Non-pigmented ciliary epithelial cell (primary cell): ENCODE measurements at places on chromosomes 5 and 9.
A peak's percentile ranks its signal among the peaks of the same experiment; 100 is the strongest.

DNA sequence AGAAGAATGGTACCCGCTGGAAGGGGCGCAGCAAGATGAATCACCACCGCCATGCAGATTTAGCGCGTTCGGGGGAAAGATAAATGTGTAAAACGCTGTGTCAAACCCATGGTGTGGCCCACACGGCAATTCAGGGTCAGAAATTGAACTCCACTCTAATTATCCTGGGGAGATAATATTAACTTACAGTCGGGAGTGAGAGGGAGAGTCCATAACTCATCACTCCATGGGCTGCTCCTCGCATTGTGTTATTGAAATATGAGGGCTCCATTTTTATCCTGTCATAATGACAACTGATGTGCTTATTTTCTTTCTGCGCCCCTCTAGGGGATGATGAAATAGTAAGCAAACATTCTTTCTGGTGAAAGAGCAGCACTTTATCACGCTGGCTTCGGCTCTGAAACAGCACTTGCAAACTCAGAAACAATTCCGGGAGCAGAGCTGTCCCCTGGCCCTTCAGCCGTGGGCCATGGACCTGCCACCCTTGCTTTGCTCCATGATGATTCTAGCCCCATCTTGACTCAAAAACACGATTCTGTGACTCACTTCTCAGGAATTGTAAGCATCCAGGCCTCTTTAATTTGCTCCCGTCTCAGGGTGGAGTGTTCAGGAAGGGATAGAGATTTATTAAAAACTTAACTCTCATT is 431.6 kb downstream of the IRX1 start:
- DNase-seq, result no peak

GRCh38 chr9:125536776-125537175 is 170.2 kb downstream of the MAPKAP1 start:
- no peak for DNase-seq

- DNase-seq, result no peak
These were observed 4.7 kb upstream of the PLPP7 start for GRCh38 chr9:131284856-131285255.

GRCh38 chr5:112795944-112796678 is 58.4 kb downstream of the APC start:
- DNase-seq, result no peak

DNA sequence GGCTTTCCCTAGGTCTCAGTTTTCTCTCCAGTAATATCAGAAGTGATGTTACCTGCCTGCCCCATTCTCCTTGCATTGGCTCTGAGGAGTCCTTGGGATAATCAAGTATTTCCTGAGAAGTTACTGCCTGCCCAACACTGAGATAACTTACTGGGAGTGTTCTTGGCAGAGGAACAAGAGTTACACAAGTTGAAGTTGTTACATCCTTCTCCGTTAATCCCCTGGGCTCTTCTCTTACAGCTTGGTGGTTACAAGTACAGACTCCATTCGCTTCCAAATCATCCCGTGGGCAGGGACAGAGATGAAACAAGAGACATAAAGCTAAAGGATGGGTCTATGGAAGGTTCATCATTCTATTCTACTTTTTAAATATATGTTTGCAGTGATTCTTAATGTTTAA is 74.1 kb upstream of the SAP30L start:
- peak; percentile 88 for DNase-seq

DNA sequence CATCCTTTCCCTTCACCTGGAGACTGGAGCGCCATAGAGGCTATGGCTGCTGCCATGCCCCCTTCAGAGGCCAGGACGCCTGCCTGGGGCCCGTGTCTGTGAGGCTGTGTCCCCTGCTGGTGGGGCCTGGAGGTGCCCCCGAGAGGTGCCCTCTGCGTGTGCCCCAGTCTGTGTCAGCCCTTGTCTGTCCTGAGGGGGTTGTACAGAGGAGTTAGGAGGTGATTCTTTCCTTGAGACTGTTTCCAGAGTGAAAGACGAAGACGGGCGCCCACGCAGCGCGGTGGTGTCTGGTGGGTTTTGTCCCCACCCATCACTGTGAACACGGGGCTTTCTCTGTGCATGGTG is 24.6 kb downstream of the TRAF2 start:
- no peak for DNase-seq

DNA sequence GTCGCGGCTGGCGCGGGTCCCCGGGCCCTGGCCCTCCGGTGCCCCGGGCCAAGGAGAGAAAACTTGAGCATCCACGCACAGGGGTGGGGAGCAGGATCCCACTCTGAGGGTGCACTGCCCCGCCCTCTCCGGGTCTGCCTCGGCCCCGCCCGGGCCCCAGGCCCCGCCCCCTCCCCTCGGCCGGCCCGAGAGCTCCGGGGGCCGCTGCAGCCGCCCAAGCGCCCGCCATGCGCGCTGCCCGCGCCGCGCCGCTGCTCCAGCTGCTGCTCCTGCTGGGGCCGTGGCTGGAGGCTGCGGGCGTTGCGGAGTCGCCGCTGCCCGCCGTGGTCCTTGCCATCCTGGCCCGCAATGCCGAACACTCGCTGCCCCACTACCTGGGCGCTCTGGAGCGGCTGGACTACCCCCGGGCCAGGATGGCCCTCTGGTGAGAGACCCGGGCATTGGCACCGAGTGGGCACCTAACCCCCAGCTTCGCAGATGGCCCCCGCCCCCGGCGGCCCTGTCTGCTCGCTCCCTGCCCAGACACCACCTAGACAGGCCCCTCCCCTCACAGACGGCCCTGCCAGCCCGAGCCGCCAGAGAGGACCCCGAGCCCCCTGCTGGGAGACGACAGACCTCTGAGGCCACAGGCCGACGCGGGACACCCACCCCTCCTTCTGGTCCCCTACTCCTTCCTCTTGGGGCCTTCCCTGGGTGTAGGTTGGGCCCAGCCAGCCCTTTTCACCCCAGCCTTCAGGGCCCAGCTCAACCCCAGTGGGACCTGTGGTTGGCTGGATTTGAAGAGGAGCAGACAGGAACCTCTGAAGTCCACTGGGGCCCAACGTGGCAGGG is at the start of gene CERCAM:
Gene CERCAM, plus strand, starts transcription at position 207 of the 831 bp plus-strand sequence. Its CDS starts 21 bp downstream, at position 228.
- DNase-seq, result no peak

GRCh38 chr9:69667306-69667705 is 4.9 kb downstream of the APBA1 start:
- no peak for DNase-seq

DNA sequence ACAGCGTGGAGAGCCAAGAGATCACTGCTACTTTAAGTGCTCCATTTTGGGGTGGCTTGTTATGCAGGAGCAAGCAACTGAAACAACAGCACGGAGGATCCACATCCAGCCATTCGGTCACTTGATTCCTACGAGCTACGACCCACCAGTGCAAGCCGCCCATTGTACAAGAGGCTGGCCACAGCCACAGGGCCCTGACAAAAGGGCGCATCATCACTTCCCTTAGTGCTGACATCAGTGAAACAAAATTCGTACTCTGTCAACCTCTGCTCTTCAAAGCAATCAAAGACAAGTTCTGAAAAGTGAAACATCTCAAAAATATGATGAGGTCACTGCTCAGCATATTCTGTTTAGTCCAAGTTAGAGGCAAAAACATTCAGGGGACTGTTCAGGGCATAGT is 168.4 kb downstream of the GADD45G start:
- no peak for DNase-seq

DNA sequence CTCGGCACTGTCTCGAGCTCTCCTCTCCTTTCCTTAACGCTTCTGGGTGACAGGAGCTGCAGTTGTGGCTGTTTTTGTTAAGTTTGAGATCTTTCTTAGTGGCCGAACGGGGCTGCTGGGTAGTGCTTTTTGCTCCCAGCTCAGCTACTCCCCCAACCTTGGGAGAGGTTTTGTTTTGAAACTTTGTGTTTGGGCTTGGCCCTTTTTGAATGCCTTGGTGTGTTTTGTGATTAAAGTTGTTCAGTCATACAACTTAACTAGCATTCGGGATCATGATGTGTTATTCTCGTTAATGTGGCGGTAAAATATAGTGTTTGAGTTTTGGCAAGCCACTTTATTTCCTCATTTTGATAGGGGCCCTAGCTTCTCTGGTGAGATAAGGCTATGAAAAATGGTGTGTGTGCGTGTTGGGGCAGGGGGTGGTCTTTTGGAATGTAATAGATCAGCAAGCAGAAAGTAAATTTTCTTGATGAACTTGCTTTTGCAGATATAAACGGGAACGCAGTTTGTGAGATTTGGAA is 1.1 kb downstream of the KDM3B start:
- DNase-seq, result no peak

- DNase-seq, result no peak
These were observed 18.5 kb downstream of the OSTF1 start for GRCh38 chr9:75106857-75107256.

GRCh38 chr5:71880536-71880935 is 161.5 kb downstream of the CARTPT start:
- DNase-seq, result no peak

DNA sequence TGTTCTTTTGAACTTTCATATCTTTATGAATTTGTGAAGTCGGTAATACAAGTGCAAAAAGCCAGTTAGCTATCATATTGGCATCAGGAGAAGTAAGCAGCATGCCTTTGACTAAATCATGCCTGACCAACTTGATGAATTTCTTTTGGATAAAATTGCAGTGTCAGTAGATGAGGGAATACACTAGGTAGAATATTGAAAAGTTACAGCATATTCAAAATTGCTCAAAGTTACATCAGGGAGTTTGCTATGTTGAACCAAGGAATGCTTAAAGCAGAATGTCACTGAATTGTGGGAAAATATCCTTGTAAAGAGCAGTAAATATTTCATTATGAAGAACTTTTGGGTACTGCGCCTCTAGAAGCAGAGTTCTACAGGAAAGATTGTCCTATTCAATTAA is 87.1 kb upstream of the TLX3 start:
- DNase-seq, result no peak

GRCh38 chr9:35814106-35814840 is 569 bp downstream of the HINT2 start:
- DNase-seq, result no peak

- DNase-seq, result no peak
These were observed 250.5 kb downstream of the KIAA0825 start for GRCh38 chr5:94367900-94368299.

- DNase-seq, result peak; percentile 55
These were observed 22.3 kb downstream of the PSMB7 start for GRCh38 chr9:124392871-124393460.

DNA sequence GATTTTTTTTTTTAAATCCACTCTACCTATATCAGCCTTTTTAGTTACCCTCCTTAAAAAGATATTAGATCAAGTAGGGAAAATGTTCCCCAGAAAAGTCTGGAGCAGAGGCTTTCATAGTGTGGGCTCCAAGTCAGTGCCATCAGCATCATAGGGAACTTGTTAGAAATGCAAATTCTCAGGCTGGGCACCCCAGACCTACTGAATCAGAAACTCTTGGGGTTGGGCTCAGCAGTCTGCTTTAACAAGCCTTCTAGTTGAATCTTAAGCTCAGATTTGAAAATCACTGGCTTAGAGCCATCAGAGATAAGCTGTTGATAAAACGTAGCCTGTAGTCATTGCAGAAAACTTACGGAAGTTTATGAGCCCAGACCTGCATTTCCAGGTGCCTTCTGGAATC is 140.1 kb downstream of the TMEM38B start:
- DNase-seq, result no peak

DNA sequence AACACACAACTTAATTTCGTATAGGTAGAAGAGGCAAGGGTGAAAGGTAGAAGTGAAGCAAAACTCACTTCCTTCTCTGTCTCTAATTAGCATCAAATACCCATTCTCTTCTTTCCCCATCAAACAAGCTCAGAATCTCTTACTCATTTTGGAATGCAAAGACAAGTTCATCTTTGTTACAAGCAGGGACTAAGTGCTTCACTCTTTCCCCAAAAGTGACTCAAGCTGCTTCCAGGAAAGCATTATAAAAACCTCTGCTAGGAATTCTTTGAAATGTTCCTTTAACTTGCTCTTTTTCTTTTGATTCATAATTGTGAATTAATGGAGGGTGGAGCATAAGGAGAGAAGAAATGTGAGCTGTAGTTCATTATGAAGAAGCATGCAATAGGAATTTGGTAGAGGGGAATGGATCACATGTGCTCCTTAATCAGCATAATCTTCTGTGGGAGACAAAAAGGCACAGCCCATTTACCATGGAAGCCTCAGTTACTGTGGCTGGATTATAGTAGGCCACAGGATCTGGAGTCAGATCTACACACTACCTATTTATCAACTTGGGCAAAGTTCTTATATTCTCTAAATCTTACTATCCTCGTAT is 109.5 kb upstream of the DPYSL3 start:
- no peak for DNase-seq

DNA sequence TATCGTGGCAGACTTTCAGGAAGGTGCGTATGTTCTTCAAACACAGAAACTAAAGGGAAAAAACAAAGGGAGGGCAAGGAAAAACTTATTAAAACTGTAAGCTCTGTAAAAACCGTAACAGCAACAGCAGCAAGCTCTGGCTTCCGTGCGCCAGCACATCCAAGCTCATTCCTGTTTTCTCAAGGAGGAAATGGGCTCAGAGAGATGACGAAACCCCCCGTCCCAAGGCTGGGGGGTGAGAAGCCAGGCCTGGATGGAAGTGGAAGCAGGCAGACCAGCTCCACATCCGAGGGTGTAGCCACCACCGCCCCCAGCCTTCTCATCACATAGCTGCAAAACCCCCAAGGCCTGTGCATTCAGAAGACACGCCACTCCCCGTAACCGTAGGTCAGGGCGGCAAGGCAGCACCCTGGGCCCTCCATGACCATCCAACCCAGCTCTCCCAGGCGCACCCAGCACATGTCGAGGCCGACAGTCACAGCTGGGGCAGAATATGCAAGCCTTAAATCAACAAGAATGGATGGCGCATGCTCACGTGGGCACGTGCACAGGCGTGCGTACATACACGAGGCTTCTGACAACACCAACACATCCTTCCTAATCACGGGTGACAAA is 52.8 kb downstream of the VAV2 start:
- DNase-seq, result no peak

DNA sequence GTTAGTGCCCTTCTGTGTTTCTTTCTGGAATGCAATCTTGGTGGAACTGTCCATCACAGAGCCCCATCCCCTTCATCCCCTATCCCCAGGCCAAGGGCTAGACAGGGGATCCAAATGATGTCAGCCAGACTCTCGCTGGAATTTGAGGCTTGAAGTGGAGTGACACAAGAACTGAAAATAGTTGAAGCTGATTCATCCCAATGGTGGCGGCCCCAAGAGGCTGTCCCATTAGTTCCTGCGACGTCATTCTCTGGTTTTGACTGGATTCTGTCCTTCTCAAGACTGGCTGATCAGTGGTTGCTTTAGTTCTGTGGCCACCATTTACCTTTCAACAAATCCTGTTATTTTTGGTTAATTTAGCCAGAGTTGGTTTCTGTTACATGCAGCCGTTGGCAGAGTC is 59.9 kb downstream of the SUB1 start:
- no peak for DNase-seq

- no peak for DNase-seq
These were observed 41.0 kb upstream of the GFPT2 start for GRCh38 chr5:180394031-180394636.

- DNase-seq, result no peak
These were observed 1864.7 kb upstream of the ACO1 start for GRCh38 chr9:30519756-30520155.

- no peak for DNase-seq
These were observed 4.2 kb downstream of the DAB2 start for GRCh38 chr5:39420482-39421145.
